Renal pelvis (tissue), 12 donors: ENCODE measurements at places on chromosomes 13 and 19.

- DNase-seq: no peak
These were observed 53.0 kb upstream of the FBXL3 start for GRCh38 chr13:77079902-77080413.

GRCh38 chr13:66558506-66558905, 671.6 kb downstream of the PCDH9 start:
- DNase-seq: no peak

- DNase-seq: no peak
These were observed 221.7 kb downstream of the TM9SF2 start for GRCh38 chr13:99722931-99723330.

GRCh38 chr19:50058425-50058824, 32.6 kb downstream of the ZNF473 start:
- DNase-seq: no peak

- peak; percentile 39 for DNase-seq
These were observed 4.3 kb downstream of the SLC25A30 start for GRCh38 chr13:45413826-45414307.
